Ovary (tissue), 10 donors: ENCODE measurements at places on chromosomes 7 and 10. TPM values are rescaled to one million over a fixed set of nuclear protein-coding genes. Genes with fewer than 3 reads are reported as not detected.

GRCh38 chr10:128191847-128192246, 65.6 kb upstream of the MKI67 start:
- no peak for DNase-seq

DNA sequence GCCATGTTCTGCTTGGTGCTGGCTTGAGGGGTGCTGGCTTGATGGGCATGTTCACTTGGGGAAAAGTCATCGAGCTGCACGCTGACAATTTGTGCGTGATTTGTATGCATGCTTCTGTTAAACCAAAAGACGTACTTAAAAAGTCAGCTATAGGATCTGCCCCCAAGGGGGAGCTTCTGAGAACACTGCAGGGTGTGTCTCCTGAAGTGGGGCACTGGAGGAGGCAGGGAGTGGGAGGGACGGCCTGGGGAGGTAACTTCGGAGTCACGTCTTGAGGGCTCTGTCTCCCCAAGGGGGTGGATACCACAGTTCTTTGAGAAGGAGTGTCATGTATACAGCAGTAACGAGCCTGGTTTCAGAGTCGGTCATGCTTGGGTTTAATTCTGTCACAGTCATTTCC, 406.5 kb downstream of the PLXNA4 start:
- DNase-seq: no peak

DNA sequence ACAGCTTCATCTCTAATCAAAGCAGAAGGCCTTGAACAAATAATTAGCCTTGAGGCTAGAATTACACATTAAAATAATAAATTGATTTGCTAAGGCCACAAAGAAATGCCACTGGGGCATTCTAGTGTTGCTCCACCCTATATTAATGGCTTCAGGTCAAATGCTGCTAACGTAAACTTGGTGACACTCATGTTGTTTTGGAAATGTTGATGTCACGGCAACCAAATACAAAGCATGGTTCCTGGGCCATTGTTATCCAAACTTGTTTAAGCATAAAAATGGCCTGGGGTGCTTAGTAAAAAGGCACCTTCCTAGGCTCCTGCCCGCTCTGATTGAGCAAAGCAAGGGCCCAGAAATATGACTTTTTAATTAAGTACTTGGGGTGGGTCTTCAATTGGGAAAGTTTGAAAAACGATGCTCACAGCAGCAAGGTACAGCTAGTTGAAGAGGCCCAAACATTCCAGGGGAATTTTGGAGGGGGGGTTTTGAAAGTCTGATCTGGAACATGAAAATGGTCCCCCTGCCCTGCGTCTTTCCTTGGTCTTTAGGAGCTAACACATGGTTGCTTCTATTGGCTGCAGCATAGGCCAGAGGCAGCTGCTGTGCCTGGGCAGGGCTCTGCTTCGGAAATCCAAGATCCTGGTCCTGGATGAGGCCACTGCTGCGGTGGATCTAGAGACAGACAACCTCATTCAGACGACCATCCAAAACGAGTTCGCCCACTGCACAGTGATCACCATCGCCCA, 67.8 kb downstream of the ABCC2 start:
- no peak for DNase-seq

The SPDYE5 gene
- total RNA-seq: 0.15 TPM

The FGFR2 gene
- 29.7 TPM for total RNA-seq

DNA sequence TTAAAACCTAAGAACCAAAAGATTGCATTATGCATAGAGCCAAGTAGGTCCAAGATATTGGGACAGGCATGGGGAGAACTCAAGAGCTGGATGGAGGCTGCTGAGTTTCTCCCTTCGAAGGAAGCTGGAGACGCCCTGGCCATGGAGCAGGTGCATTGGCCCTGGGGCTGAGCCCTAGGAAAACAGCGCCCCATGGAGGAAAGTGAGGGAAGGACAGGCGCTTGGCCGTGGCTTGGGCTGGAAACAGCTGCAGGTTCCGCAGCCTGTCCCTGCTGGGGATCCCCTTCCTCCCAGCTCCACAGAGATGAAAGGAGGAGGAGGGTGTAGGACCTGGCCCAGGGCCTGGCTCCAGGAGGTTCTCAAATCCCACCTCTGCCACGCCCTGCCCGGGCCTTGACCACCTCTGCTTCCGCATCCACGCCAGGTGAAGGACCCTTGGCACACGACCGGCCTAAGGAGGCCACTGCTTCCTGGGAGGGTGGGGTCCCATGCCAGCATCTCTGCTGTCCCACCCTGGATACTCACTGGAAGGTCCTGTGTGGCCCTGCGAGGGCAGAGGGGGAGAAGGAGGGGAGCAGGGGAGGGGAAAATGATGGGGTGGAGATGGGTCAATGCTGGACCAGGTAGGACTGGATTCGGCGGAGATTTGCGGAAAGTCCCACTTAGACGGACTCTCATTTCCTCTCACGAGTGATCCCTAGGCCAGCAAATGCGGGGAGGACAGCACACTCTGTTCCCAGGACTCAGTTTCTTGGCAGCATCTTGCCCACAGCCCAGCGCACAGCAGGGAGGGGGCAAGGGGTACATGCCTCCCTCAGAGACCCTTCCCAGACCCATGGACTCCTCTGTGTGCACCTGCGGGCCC, 258.6 kb upstream of the TCERG1L start:
- DNase-seq: no peak

GRCh38 chr10:94288361-94289101, 74.2 kb downstream of the NOC3L start:
- DNase-seq: no peak

The CYP26C1 gene
- total RNA-seq: 0.20 TPM

DNA sequence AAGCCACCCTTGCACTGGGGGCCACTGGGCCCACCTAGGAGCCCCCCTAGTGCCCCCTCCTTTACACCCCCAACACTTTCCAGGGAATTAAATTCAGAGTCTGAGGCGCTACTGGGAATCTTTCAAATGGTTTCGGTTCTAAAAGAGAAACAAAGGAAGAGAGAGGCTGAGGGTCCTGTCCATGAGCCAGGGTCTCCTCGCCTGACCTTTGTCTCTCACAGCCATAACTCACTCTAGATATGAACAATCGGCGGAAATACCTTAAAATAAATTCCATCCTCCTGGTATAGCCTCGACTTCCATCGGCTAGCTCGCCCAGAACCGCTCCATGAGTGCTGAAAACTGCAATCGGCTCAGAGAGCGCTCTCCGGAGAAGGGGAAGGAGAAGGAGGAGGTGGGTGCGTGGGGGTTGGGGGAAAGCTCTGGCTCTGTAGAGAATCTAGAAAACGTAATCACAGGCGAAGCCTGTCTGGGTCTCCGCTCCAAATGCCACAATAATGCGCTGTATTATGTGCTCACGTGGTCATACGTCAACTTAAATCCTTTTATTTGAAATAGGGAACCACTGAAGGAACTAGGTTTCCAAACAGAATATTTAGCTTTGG, 12.6 kb downstream of the HOXA4 start:
- DNase-seq: no peak

DNA sequence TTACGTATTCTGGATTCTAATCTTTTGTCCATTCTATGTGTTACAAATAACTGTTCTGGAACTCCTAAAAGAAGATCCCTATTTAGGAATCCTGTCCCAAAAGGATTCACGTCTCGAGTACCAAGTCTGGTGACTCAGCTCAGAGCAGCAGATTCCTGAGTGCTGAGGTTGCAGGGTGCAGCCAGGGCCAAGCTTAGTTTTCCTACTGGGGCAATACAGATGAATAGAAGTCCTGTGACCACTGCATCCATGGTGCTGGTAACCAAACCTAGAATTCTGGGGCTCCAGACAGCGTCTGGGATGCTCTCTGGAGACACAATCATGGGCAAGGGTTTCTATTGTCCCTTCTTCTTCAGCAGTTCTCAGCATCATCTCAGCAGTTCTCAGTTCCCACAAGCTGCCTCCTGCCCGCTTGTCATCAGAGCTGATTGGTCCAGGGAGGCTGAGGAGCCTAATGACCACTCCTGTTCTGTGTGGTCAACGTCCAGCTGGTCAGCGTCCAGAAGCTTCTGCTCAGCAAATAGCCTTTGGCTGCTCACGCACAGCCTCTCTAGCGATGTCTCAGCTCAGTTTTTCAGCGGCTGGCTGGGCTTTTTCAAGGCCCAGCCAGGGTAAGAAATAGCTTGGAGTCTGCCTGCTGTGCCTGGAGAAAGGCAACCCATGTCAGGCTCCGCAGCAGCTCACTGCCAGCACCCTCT, 50.4 kb upstream of the C7orf33 start:
- no peak for DNase-seq

The METTL2B gene
- total RNA-seq: 20.3 TPM

DNA sequence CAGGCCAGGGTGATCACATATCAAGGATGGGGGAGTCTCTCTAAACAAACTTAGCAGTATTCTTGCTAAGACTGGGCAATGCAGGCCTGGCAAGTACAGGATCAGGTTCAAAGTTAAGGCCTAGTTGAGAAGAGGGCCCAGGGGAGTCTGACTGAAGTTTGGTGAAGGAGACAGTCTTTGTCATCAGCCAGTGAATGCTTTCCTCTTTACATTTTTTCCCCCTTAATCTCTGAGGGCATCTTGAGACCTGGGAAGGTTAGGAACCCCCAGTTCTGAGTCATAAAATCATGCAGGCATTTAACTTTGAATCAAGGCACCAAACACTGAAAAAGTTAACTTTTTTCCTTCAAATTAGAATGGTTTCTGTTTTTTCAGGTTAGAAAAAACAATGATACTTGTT, 311.5 kb downstream of the REEP3 start:
- no peak for DNase-seq

- DNase-seq: no peak
Observed at GRCh38 chr7:120421151-120421651, 148.2 kb downstream of the KCND2 start.

The NKX2-3 gene
- not detected for total RNA-seq

The SGCE gene
- 114 TPM for total RNA-seq

GRCh38 chr10:117684046-117684610, 141.6 kb downstream of the EMX2 start:
- no peak for DNase-seq

DNA sequence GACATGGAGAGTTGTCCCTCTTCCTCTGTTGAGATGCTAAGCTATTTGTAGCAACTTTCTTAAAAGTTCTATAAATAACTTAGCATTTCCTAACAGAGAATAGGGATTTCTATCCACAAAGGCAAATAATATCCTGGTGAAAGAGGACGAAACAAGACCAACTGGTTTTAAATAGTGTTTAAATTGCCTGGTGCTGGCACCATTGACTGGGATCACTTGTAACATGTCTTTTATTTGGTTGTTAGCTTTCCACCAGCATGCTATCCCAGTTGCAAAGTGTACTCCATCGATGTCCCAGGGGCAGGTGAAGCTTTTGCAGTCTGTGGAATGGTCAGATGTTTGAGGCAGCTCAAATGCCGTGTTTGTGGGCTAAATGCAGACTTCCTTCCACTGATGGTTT, 3.7 kb downstream of the SUFU start:
- no peak for DNase-seq

The CALD1 gene
- 444 TPM for total RNA-seq

DNA sequence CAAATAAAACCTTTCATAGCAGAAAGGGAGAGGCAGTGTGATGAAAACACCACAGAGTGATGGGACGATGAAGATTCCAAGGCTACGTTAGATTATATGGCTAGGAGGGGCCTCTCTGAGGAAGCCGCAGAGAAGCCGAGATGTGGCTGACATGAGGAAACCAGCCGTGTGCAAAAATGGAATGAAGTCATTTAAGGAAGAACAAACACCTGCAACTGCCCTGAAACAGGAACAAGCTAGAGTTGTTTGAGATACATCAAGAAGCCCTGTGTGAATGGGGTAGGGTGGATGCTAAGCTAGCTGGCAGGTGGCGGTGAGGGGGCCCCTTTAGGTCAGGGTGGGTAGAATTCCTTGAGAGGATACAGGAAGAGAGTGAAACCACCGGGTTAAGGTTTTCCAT, 129.5 kb downstream of the KLF6 start:
- no peak for DNase-seq

DNA sequence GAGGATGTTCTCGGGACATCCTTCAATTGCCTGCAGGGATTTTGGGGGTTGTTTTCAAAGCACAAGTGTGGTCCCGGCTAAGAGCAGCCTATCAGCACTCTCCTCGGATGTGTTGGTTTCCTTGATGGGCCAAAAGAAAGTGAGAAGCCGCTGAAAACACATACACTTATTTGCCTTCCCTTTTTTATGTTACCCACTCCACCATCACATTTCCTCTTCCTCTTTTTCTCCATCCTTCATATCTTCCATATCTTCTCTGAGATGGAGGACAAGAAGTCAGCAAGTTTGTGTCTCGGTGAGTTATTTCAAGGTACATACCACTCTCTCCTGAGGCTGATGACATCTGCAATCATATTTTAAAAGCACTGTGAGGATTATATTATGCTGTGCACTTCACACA, 64.0 kb downstream of the ZNF33B start:
- DNase-seq: no peak

GRCh38 chr7:26653430-26654399, 210.7 kb downstream of the SKAP2 start:
- no peak for DNase-seq

The PLXDC2 gene
- total RNA-seq: 43.4 TPM

DNA sequence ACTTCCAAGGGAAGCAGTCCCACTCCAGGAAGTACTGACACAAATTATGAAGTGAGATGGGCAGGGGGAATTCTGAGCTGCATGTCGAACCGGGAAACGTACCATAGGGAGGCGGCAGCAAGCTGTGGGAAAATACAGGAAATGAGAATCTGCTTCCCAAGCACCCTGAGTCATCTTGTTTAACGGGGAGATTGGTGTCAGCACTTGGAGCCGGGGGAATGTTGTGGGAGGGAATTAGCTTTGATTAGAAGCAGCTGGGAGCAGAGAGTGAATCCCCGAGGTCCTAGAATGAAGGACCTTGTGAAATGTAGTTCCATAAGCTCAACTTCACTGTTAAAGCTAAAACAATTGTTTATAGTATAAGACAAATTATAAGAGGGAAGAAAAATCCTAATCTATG, 141.4 kb upstream of the PRKCQ start:
- no peak for DNase-seq

The TMUB1 gene
- total RNA-seq: 19.0 TPM

The CRYGN gene
- total RNA-seq: 1.5 TPM

DNA sequence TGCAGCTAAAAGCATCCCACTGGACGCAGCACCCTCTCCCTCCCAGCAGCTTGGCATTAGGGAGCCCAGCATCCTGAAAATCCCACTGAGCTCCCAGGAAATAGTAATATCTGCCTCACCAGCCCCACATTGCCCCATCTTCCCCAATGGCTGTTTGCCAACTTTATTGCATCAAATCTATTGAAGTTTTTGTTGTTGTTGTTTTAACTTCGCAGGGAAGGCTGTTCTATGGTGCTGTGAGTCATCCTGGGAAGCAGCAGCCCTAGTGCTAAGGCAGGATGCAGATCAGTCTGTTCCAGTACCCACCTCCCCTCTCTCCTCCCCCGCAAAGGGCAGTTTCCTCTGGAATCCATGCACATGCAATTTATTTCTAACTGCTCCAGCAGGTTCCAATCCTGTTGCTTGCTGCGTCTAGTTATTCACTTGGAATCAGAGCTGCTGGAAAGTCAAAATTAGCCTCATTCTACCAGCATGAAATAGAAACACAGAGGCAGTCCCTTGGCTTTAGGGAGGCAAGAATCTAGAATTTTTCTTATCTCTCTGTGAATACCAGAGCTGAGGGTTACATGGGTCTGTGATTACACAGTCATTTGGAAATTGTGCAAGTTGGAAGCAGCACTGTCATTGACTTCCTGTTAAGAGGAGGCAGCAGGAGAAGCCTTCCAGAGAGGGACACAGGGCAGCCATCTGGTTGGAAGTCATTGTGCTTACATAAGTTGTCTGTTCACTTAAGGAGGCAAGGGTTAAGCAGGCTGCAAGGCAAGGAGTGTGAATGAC, 115.9 kb upstream of the CACUL1 start:
- peak; percentile 20 for DNase-seq

The FAM25A gene
- total RNA-seq: not detected

GRCh38 chr10:102726274-102726673, 11.8 kb downstream of the SFXN2 start:
- no peak for DNase-seq

The CYP26A1 gene
- not detected for total RNA-seq

GRCh38 chr10:84665883-84666463, 337.6 kb downstream of the CCSER2 start:
- DNase-seq: no peak
